ENCODE measurements at places on chromosomes 5 and 9.

DNA sequence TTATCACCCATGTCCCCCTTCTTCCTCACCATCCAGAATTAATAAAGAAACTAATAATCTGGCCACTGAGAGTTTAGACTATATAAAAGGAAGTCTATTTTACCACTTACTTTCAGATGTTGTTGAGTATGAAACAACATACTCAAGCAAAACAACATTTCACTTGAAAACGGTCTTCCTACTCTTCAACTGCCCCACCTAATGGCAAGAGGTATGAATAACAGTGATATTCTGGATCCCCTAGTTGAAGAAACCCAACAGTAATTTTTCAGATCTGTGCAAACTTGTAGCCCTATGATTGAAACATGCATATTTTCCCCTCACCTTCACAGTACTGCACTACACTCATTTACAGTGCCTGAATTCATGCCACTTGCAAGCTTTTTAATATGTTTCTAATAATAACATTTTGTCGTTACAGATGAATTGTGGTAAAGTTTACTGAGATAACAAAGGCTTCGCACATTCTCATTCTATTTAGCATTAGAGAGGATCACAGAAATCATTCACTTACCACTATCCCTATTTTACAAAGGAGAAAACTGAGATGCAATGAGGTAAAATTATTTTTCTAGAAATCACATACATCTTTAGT, 267.9 kb upstream of the PDE4D start:
- DNase-seq: no peak

- no peak for DNase-seq
Measured at GRCh38 chr5:102916109-102916508, 161.0 kb downstream of the PAM start.

DNA sequence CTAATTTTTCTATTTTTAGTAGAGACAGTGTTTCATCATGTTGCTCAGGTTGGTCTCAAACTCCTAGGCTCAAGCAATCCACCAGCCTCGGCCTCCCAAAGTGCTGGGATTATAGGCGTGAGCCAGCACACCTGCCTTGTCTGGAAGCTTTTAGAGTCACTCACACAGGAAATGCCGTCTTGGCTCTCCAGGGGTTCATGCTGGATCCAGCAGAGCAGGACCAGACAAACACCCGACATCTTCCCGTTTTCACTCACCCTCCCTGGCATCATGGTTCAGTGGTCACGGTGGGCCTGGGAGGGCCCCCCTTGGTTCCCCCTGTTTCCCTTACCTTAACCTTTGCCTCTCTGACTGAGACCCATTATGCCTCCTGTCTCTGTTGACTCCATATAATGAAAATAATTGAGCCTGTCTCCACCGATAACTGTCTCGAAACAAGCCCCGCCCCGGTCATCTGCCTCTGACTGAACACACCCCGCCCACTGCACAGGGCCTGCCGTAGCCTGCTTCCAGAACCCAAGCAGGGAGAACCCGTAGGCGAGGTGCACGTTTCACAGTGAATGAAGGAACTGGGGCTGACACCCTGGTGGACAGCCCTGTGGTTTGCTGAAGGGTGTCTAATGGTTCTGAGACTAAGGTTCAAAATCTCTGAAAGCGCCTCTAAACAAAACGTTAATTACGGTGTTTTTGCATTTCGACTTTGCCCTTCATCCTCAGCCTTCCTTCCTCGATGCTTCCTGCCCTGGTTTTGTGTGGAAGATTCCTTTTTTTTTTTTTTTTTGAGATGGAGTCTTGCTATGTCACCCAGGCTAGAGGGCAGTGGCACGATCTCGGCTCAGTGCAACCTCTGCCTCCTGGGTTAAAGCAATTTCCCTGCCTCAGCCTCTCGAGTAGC, 39.7 kb upstream of the SPRY4 start:
- no peak for DNase-seq

DNA sequence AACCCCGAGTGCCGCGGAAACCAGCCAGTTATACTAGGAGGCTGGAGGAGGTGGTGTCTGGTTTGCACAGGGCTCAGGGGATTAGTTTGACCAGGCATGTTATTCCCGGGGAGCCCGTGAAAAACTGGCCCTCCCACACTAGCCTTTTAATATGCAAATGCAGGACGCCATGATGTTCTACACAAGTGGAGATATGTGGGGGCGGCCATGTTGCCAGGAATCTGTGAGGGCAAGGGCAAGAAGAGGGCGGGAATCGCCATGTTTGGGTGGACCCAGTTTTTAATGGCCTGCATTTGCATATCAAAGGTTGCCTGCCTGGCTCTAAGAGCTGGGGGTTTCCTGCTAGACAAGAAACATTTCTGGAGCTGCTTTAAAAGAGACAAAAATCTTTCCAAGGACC, 940.7 kb downstream of the CDH18 start:
- DNase-seq: no peak

DNA sequence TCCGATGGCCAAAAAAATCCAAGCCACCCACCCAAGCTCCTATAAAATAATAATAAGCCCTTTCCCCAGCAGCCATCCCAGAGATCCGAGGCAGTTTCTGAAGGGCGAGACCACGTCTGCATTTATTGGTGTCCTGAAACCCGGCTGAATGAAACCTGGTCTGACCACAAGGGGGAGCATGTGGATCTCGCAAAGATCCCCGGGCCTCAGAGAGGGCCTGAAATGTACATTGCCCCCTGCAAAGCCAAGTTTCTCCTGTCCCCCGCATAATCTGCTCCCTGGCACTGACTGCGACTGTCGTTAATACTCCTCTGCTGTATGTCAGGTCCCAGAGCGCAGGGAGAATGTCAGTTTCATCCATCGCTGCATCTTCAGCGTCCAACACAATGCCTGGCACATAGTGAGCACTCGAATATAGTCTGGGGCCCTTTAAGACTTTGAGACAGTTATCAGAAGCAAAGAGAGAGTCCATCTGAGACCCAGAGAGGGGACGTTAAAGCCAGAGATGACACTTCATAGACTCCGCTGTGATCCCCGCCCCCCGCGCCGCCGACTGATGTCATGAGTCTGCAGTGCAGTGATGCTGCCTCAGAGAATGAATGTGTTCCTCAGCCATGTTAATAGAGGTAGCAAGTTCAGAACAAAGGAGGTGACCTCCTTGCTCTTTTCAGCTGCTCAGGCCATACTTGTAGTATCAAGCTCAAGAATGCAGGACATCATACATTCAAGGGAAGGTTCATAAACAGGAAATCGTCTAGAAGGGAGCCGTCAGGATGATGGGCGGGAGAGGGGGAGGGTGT, 74.5 kb upstream of the BARHL1 start:
- DNase-seq: peak; percentile 17

GRCh38 chr9:100919506-100919905, 109.0 kb upstream of the PLPPR1 start:
- no peak for DNase-seq

- DNase-seq: no peak
Measured at GRCh38 chr9:78542491-78543181, 245.7 kb downstream of the PSAT1 start.

GRCh38 chr5:139633295-139634027, 14.7 kb upstream of the CXXC5 start:
- no peak for DNase-seq

GRCh38 chr9:92295240-92295790, 1.8 kb upstream of the IARS1 start:
- DNase-seq: no peak

GRCh38 chr5:36198281-36198680, 43.4 kb downstream of the NADK2 start:
- DNase-seq: no peak

GRCh38 chr5:154624341-154624740, 130.8 kb upstream of the LARP1 start:
- no peak for DNase-seq

DNA sequence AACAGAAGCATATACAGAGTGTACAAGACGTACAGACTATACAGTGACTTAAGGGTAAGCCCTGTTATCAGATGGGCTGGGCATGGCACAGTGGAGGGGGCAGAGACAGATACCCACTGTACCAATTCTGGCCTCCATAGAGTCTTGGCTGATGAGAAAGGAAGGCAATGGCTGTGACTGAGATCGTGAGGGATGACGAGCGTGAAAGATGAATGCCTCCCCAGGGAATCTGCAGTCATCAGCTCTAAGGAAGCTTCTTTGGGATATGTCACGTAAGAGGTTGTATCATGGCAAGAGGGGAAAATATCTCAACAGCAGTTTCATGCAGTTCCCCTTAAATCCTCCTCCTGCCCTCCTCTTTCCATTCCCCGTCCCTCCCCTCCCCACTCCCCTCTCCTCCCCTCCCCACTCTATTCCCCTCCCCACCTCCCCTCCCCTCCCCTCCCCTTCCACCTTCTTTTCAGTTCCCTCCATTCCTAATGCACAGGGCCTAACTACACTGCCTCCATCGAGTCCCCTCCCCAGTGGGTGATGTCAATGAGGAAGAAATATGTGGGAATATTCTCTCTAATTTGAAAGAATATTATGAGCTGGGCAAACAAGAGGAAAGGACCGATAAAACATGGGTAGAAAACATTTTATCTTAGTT, 226.4 kb upstream of the DAP start:
- DNase-seq: no peak

GRCh38 chr9:91119142-91119541, 242.6 kb downstream of the AUH start:
- DNase-seq: no peak

All from stimulated activated CD8-positive, alpha-beta memory T cell treated with anti-CD3 and anti-CD28 coated beads, Interleukin-15, amount 100 ng/mL, for 4 hours (primary cell).